Gastroesophageal sphincter (tissue), 4 donors: ENCODE measurements at places on chromosomes 5 and 9. TPM values are rescaled to one million over a fixed set of nuclear protein-coding genes. Genes with fewer than 3 reads are reported as not detected.

SSNA1 gene
- total RNA-seq, result 62.6 TPM

CHMP5 gene
- 46.6 TPM for total RNA-seq

RANBP17 gene
- 14.0 TPM for total RNA-seq

RLN2 gene
- total RNA-seq, result not detected

ALDH1A1 gene
- 97.4 TPM for total RNA-seq

LECT2 gene
- total RNA-seq, result not detected
